ENCODE measurements at places on chromosomes 3 and 15.

GRCh38 chr3:39513791-39514369 lies 46.4 kb downstream of the MOBP start:
- DNase-seq = no peak
- H3K4me3 ChIP-seq = no peak overlapping the region
- H3K4me1 ChIP-seq = no peaks in the 10 kb centered on the region
- H3K36me3 ChIP-seq = no peaks in the 10 kb centered on the region

GRCh38 chr3:53585049-53585448 lies 90.6 kb downstream of the CACNA1D start:
- no peaks in the 10 kb centered on the region for H3K36me3 ChIP-seq
- H3K4me3 ChIP-seq = no peak overlapping the region
- DNase-seq = no peak
- H3K4me1 ChIP-seq = no peaks in the 10 kb centered on the region

DNA sequence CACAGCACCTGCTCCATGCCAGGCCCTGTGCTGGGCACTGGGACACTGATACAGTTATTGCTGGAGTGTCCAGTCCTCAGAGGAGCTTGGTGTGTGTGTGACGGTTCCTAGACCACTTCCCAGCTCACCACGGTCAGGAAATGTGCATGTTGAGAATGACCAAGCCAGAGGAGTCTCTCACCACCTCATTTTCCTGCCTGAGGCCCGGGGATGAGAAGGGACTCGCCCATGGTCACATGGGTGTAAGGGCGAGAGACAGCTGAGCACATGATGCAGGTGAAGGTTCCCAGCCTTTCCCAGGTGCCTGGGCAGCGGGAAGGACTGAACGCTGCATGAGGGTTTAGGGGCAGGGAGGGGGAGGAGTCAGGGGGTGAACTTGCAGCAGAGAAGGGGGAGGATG lies 180.9 kb upstream of the TLE3 start:
- no peaks in the 10 kb centered on the region for H3K36me3 ChIP-seq
- H3K4me3 ChIP-seq = no peak overlapping the region
- H3K27ac ChIP-seq = no peak overlapping the region
- H3K4me1 ChIP-seq = no peaks in the 10 kb centered on the region
- DNase-seq = no peak

- H3K27ac ChIP-seq = peak overlapping the region; percentile 89
- peaks cover 7% of the 10 kb centered on the region for H3K27me3 ChIP-seq
- H3K36me3 ChIP-seq = no peaks in the 10 kb centered on the region
- no peak for DNase-seq
Measured at GRCh38 chr3:123372686-123373473, 76.0 kb downstream of the ADCY5 start.

GRCh38 chr3:111915905-111916304 lies 56.8 kb downstream of the PHLDB2 start:
- no peak overlapping the region for H3K4me3 ChIP-seq
- peaks cover 9% of the 10 kb centered on the region for H3K36me3 ChIP-seq
- peaks cover 5% of the 10 kb centered on the region for H3K4me1 ChIP-seq
- no peaks in the 10 kb centered on the region for H3K27me3 ChIP-seq

DNA sequence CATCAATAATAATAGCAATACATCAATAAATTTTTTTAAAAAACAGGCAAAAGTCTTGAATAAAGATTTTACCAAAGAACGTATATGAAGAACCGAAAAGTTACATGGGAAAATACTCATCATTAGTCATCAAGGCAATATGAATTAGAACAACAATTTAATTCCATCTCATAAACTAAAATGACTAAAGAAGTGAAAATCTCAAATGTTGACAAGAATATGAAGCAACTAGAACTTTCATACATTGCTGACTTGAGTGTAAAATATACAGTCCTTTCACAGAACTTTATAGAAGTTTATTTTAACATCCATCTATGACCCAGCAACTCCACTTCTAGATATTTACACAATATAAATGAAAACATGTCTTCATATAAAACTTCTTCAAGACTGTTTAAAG lies 35.3 kb upstream of the ABHD10 start:
- no peak overlapping the region for H3K4me3 ChIP-seq
- no peaks in the 10 kb centered on the region for H3K4me1 ChIP-seq
- H3K27ac ChIP-seq = no peak overlapping the region

- H3K27ac ChIP-seq = peak overlapping the region; percentile 58
- peak overlapping the region; percentile 93 for H3K4me3 ChIP-seq
- no peaks in the 10 kb centered on the region for H3K27me3 ChIP-seq
- no peak for DNase-seq
- peaks cover 20% of the 10 kb centered on the region for H3K4me1 ChIP-seq
Measured at GRCh38 chr15:41333026-41333562, 413 bp downstream of the NUSAP1 start.

GRCh38 chr3:107977221-107978130 lies 113.4 kb downstream of the CD47 start:
- H3K27ac ChIP-seq = no peak overlapping the region
- H3K27me3 ChIP-seq = no peaks in the 10 kb centered on the region
- no peaks in the 10 kb centered on the region for H3K36me3 ChIP-seq
- no peak for DNase-seq

- H3K27ac ChIP-seq = no peak overlapping the region
- H3K36me3 ChIP-seq = no peaks in the 10 kb centered on the region
- H3K4me1 ChIP-seq = no peaks in the 10 kb centered on the region
- no peak overlapping the region for H3K4me3 ChIP-seq
Measured at GRCh38 chr3:50525987-50526386, 22.6 kb upstream of the CACNA2D2 start.

GRCh38 chr3:29329986-29330890 lies 49.4 kb downstream of the RBMS3 start:
- no peak for DNase-seq
- H3K36me3 ChIP-seq = no peaks in the 10 kb centered on the region
- H3K4me3 ChIP-seq = no peak overlapping the region

DNA sequence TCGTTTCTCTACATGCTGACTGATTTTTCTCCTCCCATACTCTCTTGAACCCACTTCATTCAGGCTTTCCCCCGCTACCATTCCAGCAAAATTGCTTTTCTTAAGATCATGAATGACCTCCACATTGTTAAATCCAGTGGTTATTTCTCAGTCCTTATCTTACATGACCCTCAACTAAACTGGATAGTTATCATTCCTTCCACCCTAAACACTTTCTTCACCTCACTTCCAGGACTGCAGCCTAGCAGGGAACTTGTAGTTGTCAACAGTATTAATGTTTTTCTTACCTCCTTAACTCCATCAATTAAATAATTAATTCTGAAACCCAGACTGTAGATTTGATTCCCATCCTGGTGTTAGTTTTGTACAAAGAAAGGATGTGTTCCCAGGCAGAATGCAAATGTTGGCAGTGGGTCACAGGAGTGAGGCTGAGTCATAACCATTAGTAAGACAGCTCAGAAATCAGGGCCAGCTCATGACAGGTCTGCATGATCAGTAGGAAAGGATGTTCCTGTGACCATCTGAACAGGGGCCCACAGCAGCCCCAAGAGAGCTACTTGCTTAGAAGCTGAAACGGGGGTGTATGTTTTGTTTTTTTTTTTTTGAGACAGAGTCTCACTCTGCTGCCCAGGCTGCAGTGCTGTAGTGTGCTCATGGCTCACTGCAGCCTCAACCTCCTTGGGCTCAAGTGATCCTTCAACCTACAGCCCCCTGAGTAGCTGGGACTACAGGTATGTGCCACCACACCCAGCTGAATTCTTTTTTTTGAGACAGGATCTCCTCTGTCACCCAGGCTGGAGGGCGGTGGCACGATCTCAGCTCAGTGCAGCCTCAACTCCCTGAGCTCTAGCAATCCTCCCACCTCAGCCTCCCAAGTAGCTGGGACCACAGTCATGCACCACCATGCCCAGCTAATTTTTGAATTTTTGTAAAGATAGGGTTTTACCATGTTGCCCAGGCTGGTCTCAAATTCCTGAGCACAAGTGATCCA lies 9.1 kb downstream of the BCL2L10 start:
- no peaks in the 10 kb centered on the region for H3K27me3 ChIP-seq
- H3K27ac ChIP-seq = no peak overlapping the region
- peaks cover 9% of the 10 kb centered on the region for H3K4me1 ChIP-seq
- no peak overlapping the region for H3K4me3 ChIP-seq
- no peaks in the 10 kb centered on the region for H3K36me3 ChIP-seq

- no peak overlapping the region for H3K4me3 ChIP-seq
- no peak overlapping the region for H3K27ac ChIP-seq
- no peaks in the 10 kb centered on the region for H3K36me3 ChIP-seq
- peaks cover 5% of the 10 kb centered on the region for H3K4me1 ChIP-seq
- no peaks in the 10 kb centered on the region for H3K27me3 ChIP-seq
- DNase-seq = no peak
Measured at GRCh38 chr15:35674873-35675781, 129.2 kb upstream of the DPH6 start.

DNA sequence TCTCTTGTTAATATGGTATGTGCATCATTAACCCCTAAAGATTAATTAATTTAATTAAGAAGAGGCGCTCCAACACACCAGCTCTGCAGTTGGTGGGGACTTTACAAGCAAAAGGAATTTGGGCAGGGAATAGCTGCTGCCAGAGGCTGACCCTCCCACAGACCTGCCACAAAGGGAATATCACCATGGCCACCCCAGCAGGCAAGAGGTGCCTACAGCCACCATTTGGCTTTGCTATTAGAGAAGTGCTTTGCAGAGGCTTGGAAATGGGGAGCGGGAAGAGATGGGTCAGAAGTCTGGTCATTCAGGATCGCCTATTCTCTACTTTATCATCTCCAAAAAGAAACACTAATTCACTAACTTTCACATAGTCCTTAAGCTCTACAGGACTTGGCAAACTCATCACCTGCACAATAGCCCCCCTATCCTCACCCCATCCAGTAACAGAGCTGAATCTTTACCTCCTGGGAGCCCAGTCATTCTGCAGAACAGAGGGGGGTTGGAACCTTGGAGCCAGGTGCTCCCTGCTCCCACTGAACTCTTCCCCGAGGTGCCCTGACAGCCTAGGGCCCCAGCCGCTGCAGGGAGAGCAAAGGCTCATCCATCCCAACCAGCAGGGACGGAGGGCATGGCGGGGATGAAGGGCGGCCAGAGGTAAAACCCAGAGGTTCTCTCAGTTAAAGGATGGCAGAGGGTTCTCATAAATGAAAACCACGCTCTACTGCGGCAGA lies 29.7 kb downstream of the LRIG1 start:
- no peaks in the 10 kb centered on the region for H3K36me3 ChIP-seq
- DNase-seq = no peak
- H3K4me1 ChIP-seq = peaks cover 98% of the 10 kb centered on the region
- H3K27ac ChIP-seq = peak overlapping the region; percentile 96
- no peaks in the 10 kb centered on the region for H3K27me3 ChIP-seq

DNA sequence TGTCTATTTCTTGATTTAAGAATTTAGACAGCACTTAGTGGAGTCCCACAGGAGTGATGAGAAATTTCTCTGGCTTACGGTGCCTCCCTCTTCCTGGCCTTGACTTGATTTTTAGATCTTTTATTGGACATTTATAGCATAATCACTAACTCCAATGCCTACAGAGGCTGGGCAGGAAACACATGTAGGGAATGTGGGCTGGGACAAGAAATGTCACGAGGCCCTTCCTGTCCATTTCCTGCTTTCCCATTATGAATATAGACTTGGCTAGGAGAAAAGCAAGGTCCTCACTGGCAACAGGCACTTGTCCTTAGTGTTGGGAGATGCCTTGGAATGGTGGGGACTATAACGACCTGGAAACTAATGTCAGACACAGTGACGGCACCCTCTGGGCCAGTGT lies 100.3 kb downstream of the MYLK start:
- no peak for DNase-seq
- no peak overlapping the region for H3K4me3 ChIP-seq
- no peaks in the 10 kb centered on the region for H3K27me3 ChIP-seq

DNA sequence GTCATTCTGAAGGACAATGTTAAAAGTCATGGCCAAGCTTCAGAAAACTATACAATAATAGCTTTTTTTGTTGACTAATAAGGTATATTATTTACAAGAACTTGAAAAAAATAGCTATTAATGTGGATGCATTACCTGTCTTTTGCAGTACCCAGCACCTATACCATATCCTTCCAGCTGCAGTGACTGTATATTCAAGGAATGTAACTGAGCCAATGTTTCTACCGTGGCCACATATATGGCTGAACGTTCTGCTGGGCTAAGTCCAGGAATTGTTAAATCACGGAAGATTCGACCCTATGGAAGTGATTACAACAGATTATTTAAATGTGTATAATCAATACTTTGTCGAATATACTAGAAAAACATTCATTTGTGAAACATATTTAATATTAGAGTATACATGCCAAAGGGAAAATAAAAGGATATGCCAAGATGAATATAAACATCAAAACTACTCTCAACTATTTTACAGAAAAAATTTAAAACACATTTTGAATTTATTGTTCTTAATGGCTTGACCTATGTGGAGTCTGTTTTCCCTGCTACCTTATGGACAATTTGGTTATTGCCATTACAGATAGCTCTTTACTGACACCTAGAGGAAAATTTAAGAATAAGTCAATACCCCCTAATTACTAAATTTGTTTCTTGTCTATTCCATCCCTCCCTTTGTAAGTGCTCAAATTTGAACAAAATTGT lies 17.6 kb downstream of the ACAD11 start:
- H3K4me1 ChIP-seq = no peaks in the 10 kb centered on the region
- peak; percentile 72 for DNase-seq
- no peak overlapping the region for H3K4me3 ChIP-seq
- no peaks in the 10 kb centered on the region for H3K27me3 ChIP-seq
- peaks cover 29% of the 10 kb centered on the region for H3K36me3 ChIP-seq

DNA sequence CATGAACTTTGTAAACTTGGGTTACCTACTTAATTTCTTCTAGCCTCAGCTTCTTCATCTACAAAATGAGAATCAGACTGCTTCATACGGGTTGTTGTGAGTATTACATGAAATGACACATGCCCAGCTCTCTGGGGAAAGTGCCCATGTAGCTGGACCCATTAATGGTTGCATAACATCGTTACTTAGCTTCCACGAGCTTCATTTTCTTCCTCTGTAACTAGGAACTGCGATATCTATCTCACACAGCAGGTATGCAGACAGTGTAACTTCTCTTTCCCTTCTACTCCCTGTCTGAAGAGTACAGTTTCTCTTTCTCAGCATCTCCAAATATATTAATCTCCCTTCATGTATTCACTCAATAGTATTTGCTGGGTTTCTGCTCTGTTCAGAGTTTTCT lies 37.9 kb upstream of the DLG1 start:
- no peak overlapping the region for H3K4me3 ChIP-seq
- DNase-seq = no peak
- no peak overlapping the region for H3K27ac ChIP-seq
- H3K4me1 ChIP-seq = no peaks in the 10 kb centered on the region

DNA sequence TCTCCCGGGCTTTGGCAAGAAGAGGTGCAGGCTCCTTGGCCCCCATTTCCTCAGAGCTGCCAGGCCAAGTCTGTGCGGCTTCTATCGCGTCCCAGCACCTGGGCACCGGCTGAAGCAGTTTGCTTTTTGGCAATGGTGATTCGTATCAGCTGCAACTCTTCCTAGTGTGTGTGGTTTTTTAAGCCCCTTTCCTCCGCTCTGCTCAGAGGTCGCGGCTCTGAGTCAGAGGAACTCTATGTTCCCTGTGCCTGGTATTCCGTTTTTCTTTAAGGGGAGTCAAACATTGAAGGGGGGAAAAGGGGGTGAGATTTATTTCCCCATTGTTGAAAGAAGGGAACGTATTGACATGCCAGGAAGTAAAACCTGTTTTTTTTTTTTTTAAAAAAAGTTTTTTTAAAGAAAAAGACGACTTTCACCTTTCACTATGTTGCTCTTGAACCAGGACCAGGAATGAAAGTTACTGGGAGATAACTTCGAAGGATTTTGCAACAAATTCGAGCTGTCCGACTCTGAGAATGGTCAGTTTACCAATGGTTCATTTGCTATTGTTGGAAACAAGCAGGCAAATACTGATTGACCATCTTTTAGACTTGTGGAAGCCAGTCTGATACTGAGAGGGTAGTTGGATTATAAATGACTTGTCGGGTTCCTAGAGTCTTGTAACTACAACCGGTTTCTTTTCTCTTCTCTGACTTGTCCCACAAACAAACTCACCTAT lies 1.1 kb downstream of the ARMC8 start:
- peaks cover 14% of the 10 kb centered on the region for H3K4me1 ChIP-seq
- no peaks in the 10 kb centered on the region for H3K27me3 ChIP-seq
- peaks cover 9% of the 10 kb centered on the region for H3K36me3 ChIP-seq
